ENCODE measurements at places on chromosomes 12 and 14. TPM values are rescaled to one million over a fixed set of nuclear protein-coding genes. Genes with fewer than 3 reads are reported as not detected.

Gene GDF3
- total RNA-seq, result not detected

Gene RND1
- total RNA-seq, result 6.2 TPM

Gene PLEKHG7
- total RNA-seq, result 0.42 TPM

Gene ERBB3
- total RNA-seq, result 1.4 TPM

Gene WDR89
- total RNA-seq, result 19.4 TPM

Gene DAZAP2
- total RNA-seq, result 779 TPM

Gene RABGGTA
- total RNA-seq, result 25.1 TPM

Gene CD163
- 13.1 TPM for total RNA-seq

Gene CALM1
- total RNA-seq, result 718 TPM

Gene GPR162
- total RNA-seq, result 4.2 TPM

Gene BCL2L14
- 0.21 TPM for total RNA-seq

Gene TNFAIP2
- 410 TPM for total RNA-seq

Gene TAS2R7
- total RNA-seq, result not detected

Gene LRTM2
- total RNA-seq, result 0.10 TPM

Gene DCAF4
- total RNA-seq, result 17.9 TPM

Gene CPNE6
- not detected for total RNA-seq

Gene NKX2-1
- total RNA-seq, result not detected

Gene MSRB3
- total RNA-seq, result 1.4 TPM

Gene ISM2
- total RNA-seq, result 0.42 TPM

Gene TSPAN8
- not detected for total RNA-seq

Gene NPAS3
- total RNA-seq, result not detected

Gene HDAC7
- total RNA-seq, result 25.4 TPM

Gene TRIM9
- 0.42 TPM for total RNA-seq

Gene METTL1
- 2.3 TPM for total RNA-seq

Gene WIF1
- not detected for total RNA-seq

Gene TSPAN9
- total RNA-seq, result 3.5 TPM
